ENCODE measurements at places on chromosomes 16 and 17.

GRCh38 chr16:67672739-67673662, 6.4 kb downstream of the C16orf86 start:
- peak; percentile 61 for DNase-seq

GRCh38 chr17:14833201-14833785, 431.8 kb downstream of the PMP22 start:
- DNase-seq, result peak; percentile 47

DNA sequence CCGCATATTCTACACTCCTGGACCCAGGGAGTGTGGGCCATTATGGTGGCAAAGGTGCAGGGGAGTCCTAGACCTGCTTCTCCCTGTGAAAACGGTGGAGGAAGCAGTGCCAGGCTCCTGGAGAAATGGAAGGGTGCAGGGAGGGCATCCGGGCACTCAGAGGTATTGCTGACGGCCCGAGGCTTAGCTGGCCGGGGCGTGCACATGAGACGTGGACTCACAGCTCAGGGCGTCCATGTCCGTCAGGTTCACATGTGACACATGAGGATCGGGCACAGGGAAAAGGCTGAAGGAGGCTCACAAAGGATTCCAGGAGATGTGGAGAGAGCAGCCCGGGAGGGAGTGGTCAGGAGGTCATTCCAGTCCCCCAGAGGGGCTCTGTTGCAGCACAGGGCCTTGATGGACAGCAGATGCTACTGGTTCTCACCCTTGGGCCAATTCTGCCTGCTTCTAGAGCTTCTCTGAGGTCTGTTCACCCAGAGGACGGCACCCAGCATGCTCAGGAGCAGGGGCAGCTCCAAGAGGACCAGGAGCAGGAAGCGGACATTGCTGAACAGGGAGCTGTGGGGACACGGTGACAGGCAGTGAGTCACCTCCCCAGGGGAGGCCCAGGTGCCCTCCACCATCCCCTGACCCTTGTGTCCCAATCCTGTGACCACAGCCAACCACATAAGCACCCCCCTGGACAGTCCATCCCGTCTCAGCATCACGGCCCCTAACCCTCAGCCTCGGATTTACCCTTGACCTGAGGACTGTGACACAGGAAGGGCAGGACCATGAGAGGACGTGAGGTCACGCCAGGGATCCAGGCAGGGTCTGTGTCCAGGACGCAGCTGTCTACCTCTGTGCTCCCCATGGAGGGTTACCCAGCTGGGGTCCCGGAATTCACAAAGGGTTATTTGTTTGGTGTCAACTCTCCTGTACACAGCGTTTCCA, 4.5 kb downstream of the CD300C start:
- DNase-seq, result no peak

GRCh38 chr17:29838961-29839360, 91.1 kb downstream of the SSH2 start:
- no peak for DNase-seq

DNA sequence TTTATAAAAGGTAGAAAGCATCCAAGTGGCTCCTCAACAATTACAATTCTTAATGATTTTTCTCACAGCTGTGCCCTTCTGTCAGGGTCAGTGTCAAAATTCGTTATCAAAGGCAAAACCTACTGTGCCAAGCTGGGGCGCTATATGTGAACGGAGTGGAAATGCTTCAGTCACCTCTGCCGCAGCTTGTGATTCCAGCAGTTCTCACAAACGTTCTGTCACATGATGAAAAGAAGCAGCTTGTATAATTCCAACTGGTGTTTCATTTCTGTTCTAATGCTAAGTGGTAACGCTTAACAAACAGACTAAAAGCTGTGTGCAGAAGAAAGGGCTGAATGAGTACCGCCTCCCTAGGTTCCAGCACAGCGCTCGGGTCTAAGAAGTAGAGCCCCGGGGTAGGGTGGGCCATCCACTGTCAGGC, 14.2 kb downstream of the PLD6 start:
- DNase-seq, result no peak

- DNase-seq, result no peak
Observed at GRCh38 chr16:54932021-54932660, 1.5 kb downstream of the IRX5 start.

- DNase-seq, result no peak
Observed at GRCh38 chr16:88743693-88744576, 37.6 kb downstream of the CTU2 start.

- peak; percentile 37 for DNase-seq
Observed at GRCh38 chr16:82456683-82457082, 170.1 kb upstream of the CDH13 start.

DNA sequence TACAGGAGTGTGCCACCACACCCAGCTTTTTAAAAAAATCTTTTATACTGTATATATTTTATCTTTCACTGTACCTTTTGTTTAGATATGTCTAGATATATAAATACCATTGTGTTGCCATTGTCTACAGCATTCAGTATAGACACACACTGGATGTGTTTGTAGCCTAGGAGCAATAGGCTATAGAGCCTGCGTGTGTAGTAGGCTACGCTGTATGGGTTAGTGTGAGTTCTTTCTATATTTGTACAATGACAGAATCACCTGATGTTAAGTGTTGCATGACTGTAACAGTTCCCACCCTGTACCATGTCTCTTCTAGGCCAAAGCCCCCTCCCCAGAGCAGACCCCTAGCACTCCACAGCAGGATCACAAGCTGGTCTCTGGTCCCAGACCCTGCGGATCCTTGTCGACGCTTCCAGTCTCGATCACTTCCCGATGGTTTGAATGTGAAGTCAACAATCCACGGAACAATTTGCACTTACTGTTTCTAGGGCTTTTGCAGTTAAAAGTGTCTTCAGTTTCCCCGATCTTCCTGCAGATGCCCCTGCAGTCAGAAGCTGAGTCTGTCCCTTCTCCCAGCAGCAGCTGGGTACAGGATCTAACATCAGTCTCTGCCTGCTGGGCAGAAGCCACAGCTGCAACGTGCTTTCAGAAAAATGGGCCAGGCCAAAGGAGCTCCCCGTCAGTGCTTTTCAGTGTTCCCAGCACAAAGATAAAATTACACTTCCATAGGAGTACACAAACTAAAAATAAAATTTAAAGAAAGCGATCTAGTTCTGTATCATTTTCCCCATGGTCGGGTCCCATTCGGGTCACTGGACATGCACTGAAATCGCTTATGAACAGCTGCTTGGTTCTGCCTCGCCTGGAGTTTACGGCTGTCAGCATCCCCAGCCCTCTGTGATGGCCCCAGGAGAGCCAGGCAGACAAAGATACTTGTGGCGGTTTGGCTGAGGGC, 35.4 kb downstream of the ADAM11 start:
- no peak for DNase-seq

DNA sequence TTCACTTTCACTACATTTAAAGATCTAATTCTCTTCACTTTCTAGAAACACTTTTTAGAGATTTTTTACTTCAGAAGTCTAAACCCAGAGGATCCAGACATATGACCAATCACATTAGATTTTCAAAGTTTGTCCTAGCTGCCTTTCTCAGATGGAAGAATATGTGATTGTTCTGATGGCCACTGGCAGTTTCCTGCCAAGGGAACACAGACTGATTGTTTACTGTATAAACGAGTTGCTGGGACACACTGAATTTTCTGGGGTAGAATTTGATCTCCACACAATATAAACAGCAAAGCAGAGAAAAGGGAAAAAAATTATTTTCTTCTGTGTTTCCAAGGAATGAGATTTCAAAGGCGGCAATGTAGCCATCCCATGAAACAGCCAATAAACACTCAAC, 480.0 kb downstream of the TOX3 start:
- no peak for DNase-seq

DNA sequence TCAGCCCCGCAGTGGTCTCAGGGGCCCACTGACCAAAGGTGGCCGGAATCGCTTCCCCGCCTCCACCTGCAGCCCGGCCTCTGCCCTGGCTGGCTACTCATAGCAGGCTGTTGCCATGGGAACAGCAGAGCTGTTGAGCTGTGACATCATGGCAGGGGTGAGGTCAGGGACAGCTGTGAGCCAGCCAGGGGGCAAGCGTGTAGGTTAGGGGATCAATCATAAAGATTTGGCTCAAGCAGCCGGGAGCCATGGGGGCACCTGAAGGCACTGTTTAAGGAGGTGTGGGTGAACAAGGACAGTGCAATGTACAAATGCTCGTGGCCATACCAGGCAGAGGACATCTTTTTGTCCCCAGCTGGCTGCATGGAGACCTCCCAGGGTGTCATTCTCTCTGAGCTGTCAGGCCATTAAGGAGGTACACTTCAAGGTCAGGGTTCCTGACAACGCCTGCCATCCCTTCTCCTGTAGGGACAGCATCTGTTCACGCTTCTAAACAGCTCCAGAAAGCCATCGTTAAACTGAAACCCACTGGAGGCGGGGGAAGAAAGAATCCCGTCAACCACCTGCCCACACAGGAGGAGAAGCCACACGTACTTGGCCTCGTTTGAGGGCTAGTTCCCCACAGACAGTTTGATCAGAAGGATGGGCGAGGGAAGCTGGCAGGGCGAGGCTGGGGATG, at the start of gene CEP295NL:
TSS of gene CEP295NL (minus strand) at position 101 of the 679 bp plus-strand sequence. CDS start 1,373 bp downstream, outside the sequence.
- DNase-seq, result no peak

DNA sequence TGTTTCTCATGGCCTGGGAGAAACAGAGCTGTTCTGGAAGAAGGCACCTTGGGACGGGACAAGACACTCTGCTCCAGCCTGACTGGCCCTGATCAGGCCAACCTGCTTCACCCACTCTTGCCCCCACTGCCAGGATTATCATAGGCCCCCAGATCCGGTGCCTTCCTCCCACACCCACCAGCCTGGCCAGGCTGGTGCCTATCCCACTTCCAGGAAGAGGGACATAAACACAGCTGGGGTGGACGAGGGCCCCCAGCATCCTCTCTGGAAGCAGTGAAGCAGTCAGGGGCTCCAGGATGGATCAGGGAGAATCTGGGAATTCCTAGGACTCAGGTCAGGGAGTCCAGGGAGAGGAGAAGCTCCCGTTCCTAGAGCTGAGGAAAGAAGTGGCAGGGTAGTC, 16.9 kb upstream of the ITGA3 start:
- no peak for DNase-seq

DNA sequence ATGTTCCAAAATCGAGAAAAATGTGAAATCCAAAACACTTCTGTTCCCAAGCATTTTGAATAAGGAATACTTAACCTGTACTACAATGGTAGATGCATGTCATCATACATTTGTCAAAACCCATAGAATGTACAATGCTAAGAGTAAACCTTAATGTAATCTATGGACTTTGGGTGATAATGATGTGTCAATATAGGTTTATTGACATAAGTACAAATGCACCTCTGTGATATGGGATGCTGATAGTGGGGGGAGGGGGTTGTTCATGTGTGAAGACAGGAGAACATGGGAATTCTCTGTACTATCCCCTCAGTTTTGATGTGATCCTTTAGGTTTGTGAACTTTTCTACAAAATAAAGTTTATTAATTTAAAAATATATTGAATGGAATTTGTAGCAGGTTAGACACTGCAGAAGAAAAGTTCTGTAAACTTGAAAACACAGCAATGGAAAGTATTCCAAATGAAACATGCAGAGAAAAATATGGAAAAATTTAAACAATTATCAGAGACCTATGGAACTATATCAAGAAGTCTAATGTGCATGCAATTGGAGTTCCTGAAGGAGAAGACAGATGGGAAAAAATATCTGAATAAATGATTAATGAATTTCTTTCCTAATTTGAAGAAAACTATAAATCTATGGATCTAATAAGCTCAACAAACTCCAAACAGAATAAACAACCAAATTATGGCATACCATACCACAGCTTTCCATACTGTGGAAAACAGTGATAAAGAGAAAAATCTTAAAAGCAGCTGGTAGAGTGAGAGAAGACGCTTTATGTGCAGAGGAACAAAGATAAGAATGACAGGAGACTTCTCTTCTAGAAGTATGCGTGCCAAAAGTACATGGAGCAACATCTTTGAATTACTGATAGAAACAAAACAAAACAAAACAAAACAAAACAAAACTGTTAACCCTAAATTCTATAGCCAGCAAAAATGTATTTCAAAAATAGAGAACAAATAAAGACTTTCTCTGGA, 34.7 kb upstream of the MSI2 start:
- no peak for DNase-seq

DNA sequence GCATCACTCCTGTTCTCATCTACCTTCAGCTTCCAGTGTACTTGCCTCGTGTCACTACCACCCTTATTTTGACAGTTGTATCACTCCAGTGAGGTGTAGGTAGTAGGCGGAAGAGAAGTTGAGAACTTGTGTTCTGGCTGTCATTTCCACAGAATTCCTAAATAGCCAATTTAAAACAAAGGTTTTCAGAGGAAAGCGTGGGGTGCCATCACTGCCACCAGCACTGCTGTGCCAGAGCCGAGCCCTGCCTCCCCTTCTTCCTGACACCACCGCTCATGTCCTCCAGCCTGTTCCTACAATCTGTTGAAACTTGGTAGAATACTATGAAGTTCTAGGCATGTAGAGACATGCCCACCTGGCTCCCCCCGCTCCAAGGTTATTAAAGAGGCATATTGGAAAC, 215.8 kb downstream of the TANC2 start:
- DNase-seq, result no peak

- DNase-seq, result no peak
Observed at GRCh38 chr16:88012360-88012759, 61.1 kb downstream of the BANP start.

- DNase-seq, result no peak
Observed at GRCh38 chr17:28959471-28959871, 8.2 kb upstream of the PHF12 start.

- no peak for DNase-seq
Observed at GRCh38 chr17:36867716-36868341, 69.4 kb upstream of the LHX1 start.

- DNase-seq, result no peak
Observed at GRCh38 chr17:42200706-42201457, 6.6 kb upstream of the GHDC start.

GRCh38 chr16:86306811-86307513, 203.4 kb upstream of the FOXF1 start:
- no peak for DNase-seq

DNA sequence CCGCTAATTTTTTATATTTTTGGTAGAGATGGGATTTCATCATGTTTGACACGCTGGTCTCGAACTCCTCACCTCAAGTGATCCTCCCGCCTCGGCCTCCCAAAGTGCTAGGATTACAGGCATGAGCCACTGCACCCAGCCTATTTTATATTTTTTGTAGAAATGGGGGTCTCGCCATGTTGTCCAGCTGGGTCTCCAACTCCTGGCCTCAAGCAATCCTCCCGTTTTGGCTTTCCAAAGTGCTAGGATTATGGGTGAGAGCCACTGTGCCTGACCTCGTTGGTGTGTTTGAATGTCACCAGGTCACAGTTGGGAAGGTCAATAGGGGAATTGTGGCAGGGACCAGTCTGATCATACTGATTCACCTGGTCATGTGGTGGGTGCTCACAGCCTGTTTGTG, 56.7 kb upstream of the NKD1 start:
- no peak for DNase-seq

DNA sequence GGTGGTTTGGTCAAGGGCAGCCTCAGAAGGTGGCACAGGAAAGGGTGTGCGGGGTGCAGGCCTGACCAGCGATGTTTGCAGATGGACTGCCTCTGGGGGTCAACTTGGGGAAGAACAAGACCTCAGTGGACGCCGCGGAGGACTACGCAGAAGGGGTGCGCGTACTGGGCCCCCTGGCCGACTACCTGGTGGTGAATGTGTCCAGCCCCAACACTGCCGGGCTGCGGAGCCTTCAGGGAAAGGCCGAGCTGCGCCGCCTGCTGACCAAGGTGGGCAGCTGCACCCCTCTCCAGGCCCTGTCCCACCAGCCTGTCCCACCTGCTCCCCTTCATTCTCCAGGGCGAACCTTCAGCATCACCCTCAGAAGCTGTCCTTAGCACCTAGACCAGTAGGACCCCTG, 12.5 kb downstream of the DHODH start:
- DNase-seq, result no peak

Data from AML-193 (cell line).